H4 (cell line): ENCODE measurements at places on chromosomes 7 and 10.

DNA sequence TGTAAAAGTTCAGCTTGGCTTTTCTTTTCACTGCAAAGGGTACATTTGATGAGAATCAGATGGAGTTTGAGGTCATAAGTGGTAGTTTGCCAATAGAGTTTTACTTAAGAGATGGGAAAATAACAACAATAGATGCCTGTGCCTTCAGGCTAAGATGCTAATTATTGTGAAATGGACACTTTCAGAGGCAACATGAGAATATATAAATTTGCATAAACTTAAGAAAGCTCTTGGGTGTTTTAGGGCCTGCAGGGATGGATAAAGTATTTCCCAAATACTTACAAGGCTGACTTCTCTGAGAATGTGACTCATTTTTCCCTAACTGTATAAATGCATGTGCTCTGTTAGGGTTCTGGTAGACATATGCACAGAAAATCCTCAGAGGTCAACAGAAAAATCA is 200.3 kb upstream of the SVIL start:
- DNase-seq, result no peak

- no peak for DNase-seq
Observed at GRCh38 chr7:21412957-21413356, 14.9 kb upstream of the SP4 start.

DNA sequence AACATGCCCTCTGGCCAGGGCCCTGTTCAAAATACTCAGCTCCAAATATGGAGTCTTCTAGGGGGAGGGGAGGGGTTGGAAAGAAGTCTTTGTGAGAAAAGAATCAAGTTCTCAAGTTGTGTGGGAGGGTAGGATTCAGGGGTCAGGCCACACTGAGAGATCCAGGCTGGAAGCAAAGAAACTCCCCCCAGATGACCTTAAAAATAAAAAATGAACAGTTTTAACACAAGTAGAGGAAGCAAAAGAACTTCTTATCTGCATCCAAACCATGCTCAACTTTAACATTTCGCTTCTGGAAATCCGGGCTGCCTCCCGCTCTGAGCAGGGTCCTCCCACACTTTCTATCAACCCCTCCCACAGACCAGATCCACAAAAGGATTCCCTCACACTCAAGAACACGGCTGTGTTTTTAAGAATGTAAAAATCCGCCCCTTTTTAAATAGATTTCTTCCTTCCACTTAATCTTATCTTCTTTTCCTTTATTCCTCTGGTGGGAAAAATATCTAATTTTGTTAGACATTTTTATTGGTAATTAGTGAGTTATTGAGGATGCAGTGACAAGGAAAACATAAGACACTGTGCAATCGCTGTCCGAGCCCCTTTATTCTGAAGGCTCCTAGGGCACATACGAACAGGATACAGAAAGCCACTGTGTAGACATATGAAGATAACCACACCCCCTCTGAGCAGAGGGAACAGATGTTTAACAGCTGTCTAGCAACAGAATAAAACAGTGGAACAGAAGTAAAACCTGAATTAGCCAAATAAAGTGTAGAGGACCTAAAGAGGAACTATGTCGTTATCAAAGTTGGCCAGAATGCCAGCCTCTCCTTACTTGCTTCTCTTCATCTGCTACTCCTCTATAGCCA is 43.8 kb downstream of the CYTH3 start:
- peak; percentile 48 for DNase-seq

DNA sequence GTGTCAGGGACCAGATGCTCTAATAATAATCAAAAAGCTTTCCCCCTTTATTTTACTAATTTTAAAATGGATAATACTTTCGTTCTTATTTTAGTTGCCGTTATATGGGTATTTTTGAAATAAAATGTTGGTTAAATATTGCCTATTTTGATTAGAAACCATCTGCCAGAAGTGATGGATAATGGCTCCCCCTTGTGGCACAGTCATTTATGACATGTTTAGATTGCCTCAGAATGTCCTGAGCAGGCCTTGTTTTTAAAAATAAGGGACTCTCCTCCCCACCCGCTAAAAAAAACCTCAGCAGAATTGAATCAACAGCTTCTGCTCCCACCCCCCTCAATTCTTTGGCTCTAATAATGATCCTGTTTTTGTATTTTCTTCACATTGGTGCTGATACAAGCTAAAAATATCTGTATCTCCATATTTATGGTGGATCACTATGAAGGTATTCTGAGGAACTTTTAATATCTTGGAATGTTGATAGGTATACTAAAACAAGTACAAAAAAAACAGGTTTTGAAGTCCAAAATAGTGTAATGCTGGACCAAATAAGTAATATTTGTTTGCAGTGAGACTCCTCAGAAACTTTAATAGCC is 38.8 kb downstream of the TMEM60 start:
- peak; percentile 51 for DNase-seq

GRCh38 chr7:135330088-135330487 is 96.5 kb downstream of the STRA8 start:
- DNase-seq, result no peak

DNA sequence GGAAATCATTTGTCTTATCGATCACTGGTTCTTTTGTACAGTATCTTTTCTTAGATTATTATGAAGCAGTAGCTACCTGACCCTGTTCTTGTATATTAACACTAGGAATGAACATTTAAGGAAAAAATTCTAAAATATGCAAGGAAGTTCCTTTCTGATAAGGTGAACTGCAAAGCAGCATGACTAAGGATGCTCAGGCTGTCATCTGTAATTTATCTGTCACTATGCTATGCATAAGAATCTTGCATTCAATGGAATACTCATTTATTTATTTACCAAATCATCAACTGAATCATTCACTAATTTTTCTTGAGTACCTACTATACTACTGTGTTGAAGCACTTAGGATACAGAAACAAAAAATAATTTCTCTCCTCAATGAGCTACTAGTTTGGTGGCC is 5.8 kb downstream of the GSDME start:
- no peak for DNase-seq

DNA sequence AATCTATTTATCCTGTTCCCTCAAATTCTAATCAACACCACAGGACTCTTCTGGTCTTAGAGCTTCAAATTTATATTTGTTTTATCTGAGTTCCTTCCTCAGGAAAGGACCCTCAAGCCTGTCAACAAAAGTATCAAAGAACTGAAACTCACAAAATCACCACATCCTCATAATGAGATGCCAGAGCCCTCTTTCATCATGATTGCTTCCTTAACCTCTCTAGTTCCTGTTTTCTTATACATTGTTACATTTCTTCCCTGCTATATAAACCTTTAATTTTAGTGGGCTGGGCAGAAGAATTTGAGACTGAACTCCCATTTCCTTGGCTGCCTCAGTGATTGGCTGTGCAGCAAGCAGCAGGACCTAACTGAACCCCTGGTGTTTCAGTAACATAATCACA is 189.7 kb downstream of the ZNF248 start:
- no peak for DNase-seq

- DNase-seq, result no peak
Observed at GRCh38 chr7:14233076-14233867, 243.8 kb upstream of the ETV1 start.

GRCh38 chr7:22234227-22234626 is 122.7 kb downstream of the RAPGEF5 start:
- no peak for DNase-seq

GRCh38 chr10:3220853-3221252 is 48.3 kb upstream of the PITRM1 start:
- no peak for DNase-seq
